ENCODE measurements at places on chromosomes 1 and 21. TPM values are rescaled to one million over a fixed set of nuclear protein-coding genes. Genes with fewer than 3 reads are reported as not detected.

- no peak for DNase-seq
These were observed 37.1 kb upstream of the KCNQ4 start for GRCh38 chr1:40746344-40747090.

DNA sequence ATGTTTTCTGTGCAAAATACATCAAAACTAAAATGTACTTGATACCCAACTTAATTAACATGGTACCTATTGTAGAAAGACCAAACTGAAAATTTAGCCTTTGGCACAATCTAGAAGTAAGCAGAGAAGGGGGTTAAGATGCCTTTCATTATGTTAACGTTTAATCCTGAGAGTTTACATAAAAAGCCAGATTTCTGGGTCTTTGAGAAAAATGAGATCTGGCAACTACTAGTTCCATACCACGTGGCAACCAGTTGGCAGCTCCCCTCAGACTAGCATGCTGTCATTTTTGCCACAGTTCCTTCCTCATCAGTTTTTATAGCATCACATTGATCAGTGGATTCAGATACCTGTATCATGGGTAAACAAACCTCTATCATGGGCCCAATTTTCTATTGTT, 1.5 kb downstream of the RO60 start:
- no peak for DNase-seq

- no peak for DNase-seq
These were observed 529.3 kb downstream of the MATN1 start for GRCh38 chr1:30194046-30194619.

Gene OR10Z1
- polyA plus RNA-seq: 0.05 TPM

Gene TMPRSS3
- 3.1 TPM for polyA plus RNA-seq

DNA sequence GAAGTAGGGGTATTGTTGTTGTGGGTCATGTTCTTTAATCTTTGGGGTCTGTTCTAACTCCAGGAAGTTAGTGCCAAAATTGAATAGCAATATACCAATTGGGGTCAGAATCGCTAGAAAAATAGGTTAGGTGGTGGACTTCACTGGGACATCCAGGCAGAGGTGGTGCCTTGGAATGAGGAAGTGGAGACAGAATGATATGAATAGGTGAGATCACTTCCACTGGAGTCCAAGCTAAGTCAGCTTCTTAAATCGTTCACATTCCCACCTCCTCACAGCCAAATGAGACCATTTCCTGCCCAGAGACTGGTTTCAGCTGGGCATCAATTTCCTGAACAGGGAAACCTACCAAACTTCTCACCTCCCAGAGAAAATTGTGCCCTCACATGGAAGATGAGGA, 137.8 kb upstream of the RAB4A start:
- no peak for DNase-seq

Gene HSD3B2
- 0.87 TPM for polyA plus RNA-seq

DNA sequence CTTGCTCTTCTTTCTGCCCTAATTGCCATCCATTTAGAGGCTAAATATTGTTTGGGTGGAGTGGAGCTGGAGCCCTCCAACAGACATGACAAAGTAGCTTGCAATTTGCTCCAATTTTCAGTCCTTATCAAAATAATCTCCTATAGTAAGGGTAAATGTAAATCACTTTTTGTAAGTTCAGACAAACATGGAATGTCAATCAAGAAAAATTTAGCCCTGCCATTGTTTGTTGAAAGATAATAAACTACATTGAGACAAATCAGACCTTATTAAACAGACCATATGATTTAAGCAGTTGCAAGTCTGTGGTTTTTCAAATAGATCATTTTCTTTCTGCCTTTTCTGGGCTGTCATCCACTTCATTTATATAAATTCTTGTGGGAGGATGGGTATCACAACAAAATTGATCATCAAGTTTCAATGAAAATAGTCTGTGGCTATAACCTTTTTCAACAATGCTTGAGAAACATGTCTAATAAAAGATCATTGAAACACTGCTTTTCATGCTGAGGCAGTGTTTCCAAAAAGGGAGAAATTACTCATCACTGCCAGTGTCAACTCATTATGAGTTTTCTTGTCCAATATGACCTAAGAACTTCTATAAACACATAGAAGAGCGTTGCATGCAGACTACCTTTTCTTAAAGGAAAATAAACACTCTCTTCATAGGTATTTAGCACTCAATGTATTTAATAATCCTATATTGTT, 1152.0 kb upstream of the B3GALT2 start:
- DNase-seq: no peak

DNA sequence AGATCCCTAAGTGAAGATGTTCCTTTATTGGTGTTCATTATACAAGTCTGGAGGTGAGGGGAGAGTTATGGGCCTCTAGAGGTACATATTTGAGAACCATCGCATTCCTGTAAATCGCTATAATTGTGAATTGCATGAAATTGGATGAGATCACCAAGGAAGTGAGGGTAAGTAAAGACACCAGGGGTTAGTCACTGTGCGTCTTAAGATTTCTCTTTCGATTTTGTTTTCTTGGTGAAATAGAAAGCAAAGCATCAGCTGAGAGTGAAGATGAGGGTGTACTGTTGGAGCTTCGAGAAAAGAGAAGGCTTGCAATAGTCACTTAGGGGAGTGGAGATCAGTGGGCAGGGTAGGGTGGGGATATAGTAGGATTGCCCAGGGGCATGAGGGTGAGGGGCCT, 82.1 kb downstream of the RAVER2 start:
- DNase-seq: no peak
